ENCODE measurements at places on chromosomes 13 and 19. TPM values are rescaled to one million over a fixed set of nuclear protein-coding genes. Genes with fewer than 3 reads are reported as not detected.

DNA sequence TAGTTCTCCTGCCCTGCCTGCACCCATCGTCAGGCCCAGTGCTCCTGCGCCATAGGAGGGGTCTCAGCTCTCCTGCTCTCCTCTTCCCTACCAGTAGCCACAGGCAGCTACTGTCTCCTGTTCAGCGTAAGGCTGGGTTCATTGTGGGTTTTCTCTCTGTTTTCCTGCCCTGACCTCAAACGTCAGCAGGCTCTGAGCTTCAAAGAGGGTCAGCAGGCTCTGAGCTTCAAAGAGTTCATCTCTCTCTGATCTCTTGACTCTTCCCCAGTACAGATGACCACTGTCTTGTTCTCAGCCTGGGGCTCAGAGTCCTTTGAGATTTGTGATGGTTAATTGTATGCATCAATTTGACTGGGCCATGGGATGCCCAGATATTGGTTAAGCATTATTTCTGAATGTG lies 4.6 kb upstream of the CPB2 start:
- no peak for DNase-seq
- H3K27ac ChIP-seq, result no peak overlapping the region
- H3K27me3 ChIP-seq, result peaks cover 2% of the 10 kb centered on the region
- H3K4me1 ChIP-seq, result no peaks in the 10 kb centered on the region

DNA sequence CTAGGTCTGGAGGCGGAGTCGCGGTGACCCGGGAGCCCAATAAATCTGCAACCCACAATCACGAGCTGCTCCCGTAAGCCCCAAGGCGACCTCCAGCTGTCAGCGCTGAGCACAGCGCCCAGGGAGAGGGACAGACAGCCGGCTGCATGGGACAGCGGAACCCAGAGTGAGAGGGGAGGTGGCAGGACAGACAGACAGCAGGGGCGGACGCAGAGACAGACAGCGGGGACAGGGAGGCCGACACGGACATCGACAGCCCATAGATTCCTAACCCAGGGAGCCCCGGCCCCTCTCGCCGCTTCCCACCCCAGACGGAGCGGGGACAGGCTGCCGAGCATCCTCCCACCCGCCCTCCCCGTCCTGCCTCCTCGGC lies at the start of gene SLC5A5:
Gene SLC5A5, plus strand, starts transcription at position 68 of the 373 bp plus-strand sequence. CDS start 375 bp downstream, outside the sequence.
- H3K36me3 ChIP-seq, result no peaks in the 10 kb centered on the region
- no peak for DNase-seq
- peaks cover 79% of the 10 kb centered on the region for H3K27me3 ChIP-seq
- peaks cover 3% of the 10 kb centered on the region for H3K4me1 ChIP-seq

The WDR87 gene
- 0.11 TPM for polyA plus RNA-seq

DNA sequence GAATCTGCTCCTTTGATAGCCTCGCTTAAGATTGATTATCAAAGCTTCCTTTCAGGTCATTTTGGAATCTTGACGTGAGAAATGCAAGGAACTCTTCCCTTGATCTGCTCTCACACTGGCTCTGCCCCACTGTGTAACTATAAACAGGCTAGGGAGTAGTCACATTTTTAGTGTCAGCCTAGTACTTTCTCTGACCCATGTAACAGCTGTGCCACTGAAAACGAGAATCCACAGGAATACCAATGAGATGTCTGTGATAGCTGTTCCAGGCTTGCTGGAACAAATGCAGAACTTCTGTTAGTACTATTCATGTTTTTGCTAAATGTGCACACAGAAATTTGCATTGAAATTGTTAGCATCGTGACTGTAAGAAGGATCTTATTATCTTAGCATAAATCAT lies 221.3 kb downstream of the MYO16 start:
- no peaks in the 10 kb centered on the region for H3K36me3 ChIP-seq
- no peaks in the 10 kb centered on the region for H3K27me3 ChIP-seq
- no peak overlapping the region for H3K4me3 ChIP-seq
- DNase-seq, result peak; percentile 28
- H3K4me1 ChIP-seq, result no peaks in the 10 kb centered on the region
- no peak overlapping the region for H3K27ac ChIP-seq

DNA sequence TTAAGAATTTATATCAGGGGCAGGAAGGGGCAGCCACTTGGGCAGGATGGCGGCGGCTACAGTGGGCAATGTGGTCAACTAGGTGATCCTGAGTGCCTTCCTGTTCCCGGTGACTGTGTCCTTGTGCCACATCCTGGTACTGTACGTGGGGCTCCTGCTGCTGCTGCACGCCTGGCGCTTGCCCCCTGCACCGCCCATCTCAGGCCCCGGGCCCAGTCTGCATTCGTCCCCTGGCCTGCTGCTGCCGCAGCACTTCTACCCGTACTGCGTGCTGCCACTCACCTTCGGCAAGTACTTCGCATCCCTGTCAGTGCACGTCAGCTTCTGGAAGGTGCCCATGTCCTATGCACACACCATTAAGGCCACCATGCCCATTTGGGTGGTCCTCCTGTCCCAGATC lies 40.1 kb downstream of the IFT88 start:
- no peak for DNase-seq
- no peak overlapping the region for H3K27ac ChIP-seq
- H3K4me3 ChIP-seq, result no peak overlapping the region
- peaks cover 38% of the 10 kb centered on the region for H3K36me3 ChIP-seq
- no peaks in the 10 kb centered on the region for H3K27me3 ChIP-seq
- no peaks in the 10 kb centered on the region for H3K4me1 ChIP-seq

- H3K4me3 ChIP-seq, result no peak overlapping the region
- H3K4me1 ChIP-seq, result no peaks in the 10 kb centered on the region
- peak; percentile 83 for DNase-seq
- H3K27me3 ChIP-seq, result no peaks in the 10 kb centered on the region
These were observed 37.8 kb downstream of the TNFSF14 start for GRCh38 chr19:6632002-6632621.

DNA sequence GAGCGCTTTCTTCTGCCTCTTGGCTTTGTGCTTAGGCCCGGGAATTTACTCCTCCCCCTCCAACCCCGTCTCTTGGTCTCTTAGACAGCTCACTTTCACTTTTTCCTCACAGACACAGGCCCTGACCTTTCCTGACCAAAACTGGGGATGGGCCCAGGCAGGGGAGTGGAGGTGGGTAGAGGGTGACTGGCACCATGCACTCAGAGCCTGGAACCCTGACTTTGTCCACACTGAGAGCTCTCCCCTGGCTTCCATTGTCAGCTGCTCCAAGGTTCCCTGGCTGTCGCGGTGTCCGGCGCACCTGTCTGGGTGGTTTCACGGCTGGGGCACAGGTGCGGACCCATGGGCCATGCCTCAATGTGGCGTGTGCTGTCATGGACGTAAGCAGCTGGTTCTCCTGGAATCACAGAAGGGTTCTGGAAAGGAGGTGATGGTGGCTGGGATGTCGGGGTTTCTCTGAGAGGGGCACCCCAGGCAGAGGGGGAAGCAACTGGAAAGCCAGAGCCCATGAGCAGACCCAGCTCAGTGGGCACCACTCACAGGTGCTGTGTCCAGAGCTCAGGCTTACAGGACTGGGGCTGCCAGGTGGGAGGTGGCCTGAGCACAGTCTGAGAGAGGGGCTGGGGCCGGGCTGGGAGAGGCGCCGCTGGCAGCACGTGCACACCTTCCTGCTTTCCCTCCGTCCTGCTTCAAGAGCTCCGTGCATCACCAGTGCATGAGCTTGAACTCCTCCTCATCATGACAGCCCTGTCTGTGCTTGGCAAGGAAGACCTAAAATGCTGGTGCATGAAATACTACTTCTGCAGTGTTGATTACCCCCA lies 28.0 kb upstream of the C1QTNF9 start:
- H3K27ac ChIP-seq, result no peak overlapping the region
- no peak for DNase-seq
- H3K4me3 ChIP-seq, result no peak overlapping the region
- H3K4me1 ChIP-seq, result peaks cover 6% of the 10 kb centered on the region

GRCh38 chr13:26658448-26659385 lies 101.2 kb downstream of the WASF3 start:
- no peaks in the 10 kb centered on the region for H3K36me3 ChIP-seq
- no peak for DNase-seq
- H3K27me3 ChIP-seq, result no peaks in the 10 kb centered on the region

DNA sequence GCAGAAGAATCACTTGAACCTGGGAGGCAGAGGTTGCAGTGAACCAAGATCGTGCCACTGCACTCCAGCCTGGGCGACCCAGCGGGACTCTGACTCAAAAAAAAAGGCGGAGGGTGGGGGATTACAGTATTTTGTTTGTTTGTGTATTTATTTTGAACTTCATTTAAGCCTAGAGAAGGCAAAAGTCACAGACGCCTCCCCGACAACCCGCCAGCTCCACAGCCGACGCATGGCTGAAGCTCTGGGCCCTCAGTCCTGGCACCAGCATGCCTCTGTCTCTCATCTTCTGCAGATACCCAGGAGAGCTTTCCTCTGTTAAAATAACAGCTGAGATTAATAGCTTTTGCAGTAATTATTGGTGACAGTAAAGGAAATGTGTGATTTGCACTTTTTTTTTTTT lies 17.2 kb upstream of the PDCD5 start:
- no peaks in the 10 kb centered on the region for H3K4me1 ChIP-seq
- H3K4me3 ChIP-seq, result no peak overlapping the region
- peaks cover 2% of the 10 kb centered on the region for H3K27me3 ChIP-seq
- H3K36me3 ChIP-seq, result no peaks in the 10 kb centered on the region
- no peak for DNase-seq

- H3K27me3 ChIP-seq, result no peaks in the 10 kb centered on the region
- peaks cover 82% of the 10 kb centered on the region for H3K4me1 ChIP-seq
- DNase-seq, result no peak
- no peak overlapping the region for H3K4me3 ChIP-seq
- peak overlapping the region; percentile 31 for H3K27ac ChIP-seq
- no peaks in the 10 kb centered on the region for H3K36me3 ChIP-seq
These were observed 39.7 kb downstream of the MLLT1 start for GRCh38 chr19:6239871-6240676.

- no peak for DNase-seq
- H3K27me3 ChIP-seq, result no peaks in the 10 kb centered on the region
- no peaks in the 10 kb centered on the region for H3K4me1 ChIP-seq
- no peak overlapping the region for H3K4me3 ChIP-seq
- H3K27ac ChIP-seq, result no peak overlapping the region
These were observed 1623.5 kb downstream of the PCDH9 start for GRCh38 chr13:65606622-65607021.

DNA sequence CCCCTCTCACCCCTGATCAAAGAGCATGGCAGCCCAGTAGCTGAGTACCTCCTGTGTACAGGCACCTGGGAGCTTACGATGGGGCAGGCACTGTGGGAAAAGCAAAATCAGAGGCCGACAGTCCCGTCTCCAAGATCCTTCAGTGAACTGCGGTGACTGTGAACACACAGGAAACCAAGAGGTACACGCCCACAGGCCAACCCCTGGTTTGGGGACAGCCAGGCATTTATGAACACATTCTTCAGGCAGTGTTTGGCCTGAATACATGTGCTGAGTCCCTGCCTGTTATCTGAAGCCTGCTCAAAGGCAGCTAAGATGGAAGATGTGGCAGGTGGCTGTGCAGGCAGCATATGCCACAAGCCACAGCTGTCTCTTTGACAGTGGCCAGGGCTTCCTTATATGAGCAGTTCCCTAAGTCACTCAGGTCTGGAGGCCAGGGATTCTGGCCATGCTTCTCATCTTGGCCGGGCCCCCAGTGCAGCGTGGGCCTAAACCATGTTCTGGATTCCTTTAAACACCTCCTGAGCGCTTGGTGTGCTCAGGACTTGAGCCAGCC lies 123.6 kb downstream of the UQCRFS1 start:
- H3K4me3 ChIP-seq, result no peak overlapping the region
- peaks cover 25% of the 10 kb centered on the region for H3K4me1 ChIP-seq
- DNase-seq, result peak; percentile 68
- no peaks in the 10 kb centered on the region for H3K27me3 ChIP-seq
- peak overlapping the region; percentile 51 for H3K27ac ChIP-seq
- H3K36me3 ChIP-seq, result no peaks in the 10 kb centered on the region

Data from muscle of leg (tissue), 16 donors.